Right lung (tissue), 10 donors: ENCODE measurements at places on chromosomes 6 and 20. TPM values are rescaled to one million over a fixed set of nuclear protein-coding genes. Genes with fewer than 3 reads are reported as not detected.

DNA sequence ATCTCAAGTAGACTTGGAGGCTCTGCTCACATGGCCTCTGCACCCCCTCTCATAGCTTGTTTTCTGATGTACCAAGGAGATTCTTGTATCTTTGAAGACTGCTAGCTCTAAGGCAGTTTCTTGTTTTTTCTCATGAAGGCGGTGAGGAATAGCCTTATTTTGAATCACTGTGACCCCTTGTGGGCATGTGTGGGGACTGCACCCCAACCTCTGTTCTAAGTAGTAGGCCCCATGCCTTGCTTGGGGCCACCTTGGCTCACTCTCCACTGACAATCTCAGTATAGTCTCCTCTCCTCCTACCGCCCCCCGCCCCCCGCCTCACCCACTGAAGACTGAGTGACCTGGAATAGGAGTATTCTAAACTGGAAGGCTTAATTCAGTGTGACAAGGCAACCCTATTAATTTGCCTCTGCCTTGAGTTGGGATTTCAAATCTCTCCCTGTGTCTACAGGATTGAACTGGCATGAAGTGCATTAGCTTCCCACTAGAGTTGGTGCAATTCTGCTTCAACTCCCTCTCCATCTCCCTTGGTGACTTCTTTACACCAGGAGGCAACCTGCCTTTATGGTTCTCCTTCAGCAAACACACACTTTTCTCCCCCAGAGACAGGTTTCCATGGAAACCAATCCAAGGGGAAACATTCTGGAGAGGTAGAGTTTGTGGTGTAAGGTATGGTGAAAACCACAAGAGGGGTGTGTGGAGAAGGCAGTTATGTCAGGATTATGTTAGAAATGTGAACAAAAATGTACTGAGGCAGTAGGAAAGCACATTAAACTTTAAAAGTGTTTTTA, 75.4 kb upstream of the ECI2 start:
- no peak for DNase-seq

- DNase-seq: no peak
These were observed 2.0 kb downstream of the PDE10A start for GRCh38 chr6:165660857-165661663.

DNA sequence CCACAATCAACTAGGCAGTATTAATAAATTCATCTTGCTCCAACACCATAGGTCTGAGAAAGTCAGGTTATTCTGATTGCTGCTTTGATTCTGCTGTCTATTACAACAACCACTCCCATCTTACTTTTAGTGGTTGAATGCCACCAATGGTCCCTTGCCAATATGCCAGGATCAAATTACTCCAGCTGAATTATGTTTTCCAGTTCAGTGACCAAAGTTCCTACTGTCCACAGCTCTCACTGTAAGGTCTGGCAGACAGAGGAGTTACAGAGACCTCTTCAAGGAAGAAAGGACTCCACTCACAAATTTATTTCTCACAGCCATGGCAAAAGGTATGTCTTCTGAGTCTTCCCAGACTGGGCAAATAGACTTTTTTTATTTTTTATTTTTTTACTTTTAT, 557.0 kb downstream of the HAO1 start:
- no peak for DNase-seq

DNA sequence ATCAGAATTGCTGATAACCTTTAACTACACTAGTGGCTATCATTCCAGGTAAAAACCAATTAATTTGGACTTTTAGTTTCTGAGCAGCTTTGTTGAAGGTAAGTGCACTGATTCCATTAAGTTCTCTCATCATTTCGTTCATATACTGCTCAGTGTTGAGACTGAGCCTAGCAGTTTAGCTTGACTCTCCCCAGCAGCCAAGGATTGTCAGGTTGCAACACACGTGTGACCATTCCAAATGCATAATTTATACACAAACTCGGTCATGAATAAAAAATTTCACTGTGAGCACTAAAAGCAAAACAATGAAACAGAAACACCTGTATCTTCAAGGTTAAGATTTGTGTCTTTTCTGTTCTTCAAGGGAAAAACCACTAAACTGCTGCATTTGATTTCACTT, 8.9 kb downstream of the FERMT1 start:
- DNase-seq: no peak

GRCh38 chr6:125253881-125254280, 47.9 kb downstream of the HDDC2 start:
- DNase-seq: no peak

- no peak for DNase-seq
These were observed 15.7 kb upstream of the PRIM2 start for GRCh38 chr6:57301757-57302156.

DNA sequence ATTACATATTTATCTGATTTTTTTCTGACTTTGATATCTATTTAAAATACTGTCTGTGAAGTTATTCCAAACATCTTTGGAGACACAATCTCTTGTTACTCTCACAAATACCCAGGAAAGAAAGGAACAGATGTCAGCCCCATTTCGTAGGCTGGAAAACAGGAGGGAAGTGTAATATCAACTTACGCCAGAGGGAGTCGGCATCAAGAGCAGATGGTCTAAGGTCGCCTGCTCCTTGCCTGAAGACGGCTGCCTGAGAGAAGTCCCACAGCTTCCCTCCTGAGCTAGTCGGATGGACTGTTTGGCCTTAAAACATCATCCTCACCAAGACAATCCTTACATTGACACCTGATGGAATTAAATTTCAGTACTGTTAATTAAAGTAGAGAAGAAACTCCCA, 13.4 kb downstream of the CST7 start:
- no peak for DNase-seq

DNA sequence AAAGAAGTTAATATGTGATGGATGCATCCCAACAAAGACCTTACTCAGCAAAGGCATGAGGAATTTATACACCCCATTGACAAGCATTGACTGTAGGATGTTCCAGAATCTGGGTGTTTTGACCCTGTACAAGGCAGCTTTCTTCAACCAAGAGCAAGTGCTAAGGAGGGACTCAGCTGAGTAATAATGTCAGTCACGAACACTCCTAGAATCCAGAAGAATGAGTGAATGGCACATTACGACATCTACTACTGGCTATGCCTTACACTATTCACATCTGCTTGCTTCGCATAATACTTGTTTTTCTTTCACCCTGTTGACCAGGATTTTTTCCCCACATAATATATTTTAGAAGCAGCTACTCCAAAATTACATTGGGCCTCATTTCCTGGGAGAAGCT, 42.5 kb upstream of the VGLL2 start:
- DNase-seq: no peak

DNA sequence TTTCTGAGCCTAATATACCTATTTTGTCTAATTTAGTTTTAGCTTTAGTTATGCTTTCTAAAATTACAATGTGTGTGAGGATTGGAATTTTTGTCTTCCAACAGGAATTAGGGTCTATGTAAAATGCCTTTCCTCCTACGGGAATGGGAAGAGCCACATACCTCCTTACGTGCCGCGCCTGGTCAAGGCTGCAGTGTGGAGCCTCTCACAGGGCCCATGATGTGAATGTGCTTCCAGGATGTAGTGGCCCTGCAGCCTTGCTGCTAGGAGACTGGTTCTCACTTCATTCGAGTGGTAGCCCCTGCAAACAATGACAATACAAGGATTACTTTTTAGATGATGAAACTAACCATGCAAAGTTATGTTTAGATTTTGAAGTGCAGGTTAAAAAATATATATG, 110.2 kb downstream of the SOBP start:
- DNase-seq: no peak

DNA sequence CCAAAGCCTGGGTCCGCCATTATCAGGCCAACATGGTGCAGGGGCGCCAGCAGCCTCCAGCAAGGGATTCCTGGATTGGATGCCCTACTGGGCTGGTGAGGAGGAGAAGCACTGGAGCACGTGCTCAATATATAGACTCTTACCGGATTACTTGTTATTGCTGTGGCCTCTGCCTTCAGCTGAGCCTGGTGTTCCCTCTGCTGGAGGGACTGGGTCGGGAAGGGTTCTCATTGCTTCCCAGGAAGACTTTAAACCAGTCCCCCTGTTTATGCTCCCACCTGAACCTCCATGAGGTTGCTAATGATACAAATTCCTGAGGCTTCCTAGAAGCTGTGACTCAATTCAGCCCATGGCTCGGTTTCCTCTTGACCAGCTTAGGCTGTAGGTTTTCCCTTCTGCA, 186.7 kb upstream of the ARID1B start:
- DNase-seq: no peak

Gene BCLAF1
- 132 TPM for polyA plus RNA-seq

Gene SLA2
- 1.0 TPM for polyA plus RNA-seq

Gene PRICKLE4
- polyA plus RNA-seq: 7.5 TPM

Gene DNAH8
- 0.26 TPM for polyA plus RNA-seq

Gene GABRR2
- 0.96 TPM for polyA plus RNA-seq

Gene TCP11
- 0.86 TPM for polyA plus RNA-seq
